ENCODE measurements at places on chromosomes 2 and 18. TPM values are rescaled to one million over a fixed set of nuclear protein-coding genes. Genes with fewer than 3 reads are reported as not detected.
A peak's percentile ranks its signal among the peaks of the same experiment; 100 is the strongest.

Gene CKAP2L
- total RNA-seq: 2.5 TPM

Gene ESCO1
- 12.4 TPM for total RNA-seq

Gene PLGLB2
- 0.99 TPM for total RNA-seq

Gene FAP
- 50.0 TPM for total RNA-seq

Gene CD302
- 8.2 TPM for total RNA-seq

Gene NCKAP5
- total RNA-seq: 9.9 TPM

DNA sequence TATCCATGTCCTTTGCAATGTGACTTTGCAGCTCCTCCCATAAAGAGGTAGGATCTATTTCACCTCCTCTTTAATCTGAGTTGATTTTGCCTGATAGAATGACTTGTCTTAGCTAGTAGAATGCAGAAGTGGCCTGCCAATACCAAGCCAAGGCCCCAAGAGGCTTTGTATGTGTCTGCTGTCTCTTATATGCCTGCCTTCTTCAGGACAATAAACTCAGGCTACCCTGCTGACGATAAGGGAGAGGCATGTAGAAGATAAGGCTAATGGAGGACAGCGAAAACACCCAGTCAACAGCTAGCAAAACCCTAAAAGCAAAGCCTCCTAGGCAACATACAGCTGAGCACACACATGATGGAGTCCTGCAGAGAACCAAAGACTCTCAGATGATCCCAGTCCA is 1.8 kb upstream of the ZC3H8 start:
- DNase-seq: no peak

DNA sequence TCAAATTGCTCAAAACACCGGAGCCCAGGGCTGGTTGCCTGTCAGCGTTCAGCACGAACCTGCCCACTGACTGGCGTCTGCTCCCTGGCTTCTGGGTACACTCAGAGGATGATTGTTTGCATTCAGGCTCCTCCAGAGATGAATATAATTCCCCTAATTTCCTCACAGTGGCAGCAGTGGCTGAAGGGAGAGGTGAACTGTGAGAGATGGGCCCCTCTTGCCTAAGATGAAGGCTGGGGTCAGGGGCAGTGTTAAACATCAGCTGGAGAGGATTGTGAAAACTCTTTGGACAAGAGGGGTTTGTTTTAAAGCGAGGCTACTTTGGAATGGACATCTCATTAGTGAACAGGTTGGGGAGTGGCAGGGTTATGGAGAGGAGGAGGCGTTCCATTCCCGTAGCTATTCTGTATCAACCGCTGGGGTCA is 31.0 kb downstream of the TCF7L1 start:
- no peak for DNase-seq

- DNase-seq: no peak
Measured at GRCh38 chr2:215055891-215056290, 82.5 kb downstream of the ABCA12 start.

DNA sequence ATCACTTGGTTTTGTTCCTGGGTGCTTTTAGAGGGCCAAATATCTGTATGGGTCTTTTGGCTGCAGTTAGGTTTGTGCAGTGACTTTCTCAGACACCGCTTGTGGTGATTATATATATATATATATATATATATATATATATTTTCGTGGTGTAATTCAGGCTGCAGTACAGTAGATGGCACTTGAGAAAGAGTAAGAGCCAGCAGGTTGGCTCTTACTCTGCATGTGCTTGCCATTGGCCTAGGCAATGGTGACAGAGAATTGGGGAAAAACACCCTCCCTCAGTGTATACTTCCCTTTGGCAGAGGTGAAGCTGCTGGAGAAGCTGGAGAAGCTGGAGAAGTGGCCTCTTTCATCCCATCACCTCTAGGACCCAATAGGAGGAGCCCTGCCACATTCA is 22.2 kb upstream of the MYL1 start:
- DNase-seq: no peak

GRCh38 chr2:190718652-190719526 is 70.0 kb downstream of the NAB1 start:
- DNase-seq: peak; percentile 58

- no peak for DNase-seq
Measured at GRCh38 chr2:69203166-69203985, 183.7 kb downstream of the GFPT1 start.

DNA sequence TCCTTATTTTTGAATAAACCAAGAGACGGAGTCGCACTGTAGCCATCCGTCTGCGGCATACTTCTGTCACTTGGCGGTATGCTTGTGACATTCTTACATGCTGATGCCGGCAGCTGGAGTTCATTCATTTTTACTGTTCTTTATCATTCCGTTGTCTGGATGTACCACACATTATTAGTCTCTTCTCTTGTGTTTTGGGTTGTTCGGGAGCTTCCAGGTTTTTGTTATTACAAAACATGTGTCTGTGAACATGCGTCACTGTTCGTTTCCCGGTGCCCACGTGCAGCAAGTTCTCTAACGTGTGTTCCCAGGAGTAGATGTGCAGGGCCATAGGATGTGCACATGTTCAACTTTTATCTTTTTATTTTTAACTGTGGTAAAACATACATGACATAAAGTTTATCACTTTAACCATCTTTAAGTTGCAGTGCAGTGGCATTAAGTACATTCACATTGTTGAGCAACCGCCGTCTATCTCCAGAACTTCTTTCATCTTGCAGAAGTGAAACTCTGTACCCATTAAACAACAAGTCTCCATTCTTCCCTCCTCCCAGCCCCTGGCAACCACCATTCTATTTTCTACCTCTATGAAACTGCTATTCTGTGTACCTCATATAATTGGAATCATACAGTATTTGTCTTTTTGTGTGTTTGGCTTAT is 40.1 kb downstream of the MTCL1 start:
- no peak for DNase-seq

GRCh38 chr2:11775384-11775783 is 29.0 kb downstream of the LPIN1 start:
- no peak for DNase-seq

GRCh38 chr2:237205043-237205541 is 119.4 kb downstream of the COPS8 start:
- DNase-seq: no peak

GRCh38 chr2:98759827-98760625 is 29.1 kb upstream of the MGAT4A start:
- no peak for DNase-seq

DNA sequence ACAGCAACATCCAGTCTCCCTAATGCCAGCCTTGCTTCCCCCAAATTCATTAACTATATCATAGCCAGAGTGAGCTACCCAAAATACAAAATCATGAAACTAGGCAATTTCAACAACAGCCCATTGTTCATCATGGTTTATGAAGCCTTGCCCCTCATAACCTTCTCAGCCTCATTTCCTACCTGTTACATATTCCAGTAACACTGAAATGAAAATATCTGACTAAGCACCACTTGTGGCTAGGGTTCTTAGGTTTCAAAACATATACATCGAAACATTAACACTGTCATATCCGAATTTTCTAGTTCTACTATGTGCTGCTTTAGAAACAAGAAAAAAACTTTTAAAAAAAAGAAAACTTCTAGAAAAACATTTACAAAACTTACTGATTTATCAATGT is 59.5 kb downstream of the ATAD2B start:
- no peak for DNase-seq

DNA sequence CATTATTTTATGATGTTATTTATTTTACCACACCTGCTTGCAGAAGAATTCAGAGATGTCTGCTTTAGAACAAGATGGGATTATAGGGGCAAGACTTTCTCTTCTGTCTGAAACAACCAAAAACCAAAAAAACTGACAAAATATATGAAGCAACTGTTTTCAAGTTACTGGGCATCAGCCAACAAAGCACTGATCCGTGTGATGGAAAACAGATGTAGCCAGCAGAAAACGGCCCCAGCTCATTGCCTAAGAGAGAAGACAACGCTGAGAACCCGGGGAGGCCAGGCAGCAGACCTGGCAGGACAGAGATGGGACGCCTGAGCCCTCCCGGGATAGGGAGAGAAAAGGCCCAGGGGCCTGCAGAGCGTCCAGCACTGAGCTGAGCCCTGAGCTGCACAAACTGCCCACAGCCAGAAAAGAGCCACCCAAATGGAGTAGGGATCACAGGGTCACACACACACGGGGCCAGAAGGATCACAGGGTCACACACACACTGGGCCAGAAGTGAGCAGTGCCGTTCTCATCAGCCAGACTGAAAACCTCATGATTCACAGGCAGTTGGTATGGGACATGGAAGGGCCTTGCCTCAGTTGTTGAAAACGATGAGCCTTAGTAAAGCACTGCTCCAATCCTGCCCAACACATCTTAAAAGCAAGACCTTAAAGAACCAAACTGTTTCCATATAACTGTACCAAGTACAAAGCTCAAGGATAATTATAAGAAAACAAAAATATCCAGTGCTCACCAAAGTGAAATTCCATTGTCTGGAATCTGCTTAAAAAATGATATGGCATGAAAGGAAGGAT is 12.1 kb downstream of the PXDN start:
- DNase-seq: no peak

- DNase-seq: no peak
Measured at GRCh38 chr2:24045511-24046508, 1.4 kb downstream of the WDCP start.

DNA sequence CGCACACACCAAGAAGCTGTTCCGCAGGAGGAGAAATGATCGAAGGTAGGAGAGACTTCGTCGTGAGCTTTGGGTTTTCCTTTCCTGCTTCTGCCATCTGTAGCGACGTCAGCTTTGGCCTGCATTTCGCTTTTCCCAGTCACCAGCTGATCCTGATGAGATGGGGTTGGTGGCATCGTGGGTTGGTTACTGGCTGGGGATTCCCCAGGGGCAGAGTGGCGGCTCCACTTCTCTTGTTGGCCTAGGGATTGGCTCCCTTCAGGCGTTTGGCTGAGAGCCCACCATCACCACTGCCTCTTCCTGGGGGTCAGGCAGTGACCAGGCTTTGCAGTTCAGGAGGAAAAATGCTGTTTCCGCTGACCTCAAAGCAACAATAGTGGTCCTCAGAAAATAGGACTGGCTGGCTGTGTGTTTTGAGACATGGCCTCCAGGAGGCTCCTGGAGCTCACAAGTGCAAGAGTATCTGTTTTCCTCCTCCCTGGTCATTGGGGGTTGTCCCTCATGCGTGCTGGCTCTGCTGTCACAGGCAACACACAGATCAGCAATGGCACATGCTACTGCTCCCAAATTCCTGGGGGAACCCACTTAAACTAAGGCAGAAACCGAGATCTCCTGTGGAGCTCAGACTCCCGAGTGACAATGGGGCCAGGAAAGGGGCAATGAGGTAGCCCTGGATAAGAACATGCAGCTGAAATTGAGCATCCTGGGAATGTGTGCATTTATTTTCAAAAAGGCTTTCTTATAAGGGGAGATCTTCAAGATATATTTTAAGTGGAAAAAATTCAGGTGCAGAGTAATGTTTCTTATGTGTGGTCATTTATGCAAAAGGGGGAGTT is 173.0 kb downstream of the CTIF start:
- peak; percentile 25 for DNase-seq

- no peak for DNase-seq
Measured at GRCh38 chr18:13418013-13418710, 199.6 kb downstream of the LDLRAD4 start.
